ENCODE measurements at places on chromosomes 4 and X.

- DNase-seq: no peak
Measured at GRCh38 chr4:53804719-53805118, 213.4 kb upstream of the LNX1 start.

- DNase-seq: no peak
Measured at GRCh38 chr4:17854036-17854435, 43.3 kb downstream of the NCAPG start.

DNA sequence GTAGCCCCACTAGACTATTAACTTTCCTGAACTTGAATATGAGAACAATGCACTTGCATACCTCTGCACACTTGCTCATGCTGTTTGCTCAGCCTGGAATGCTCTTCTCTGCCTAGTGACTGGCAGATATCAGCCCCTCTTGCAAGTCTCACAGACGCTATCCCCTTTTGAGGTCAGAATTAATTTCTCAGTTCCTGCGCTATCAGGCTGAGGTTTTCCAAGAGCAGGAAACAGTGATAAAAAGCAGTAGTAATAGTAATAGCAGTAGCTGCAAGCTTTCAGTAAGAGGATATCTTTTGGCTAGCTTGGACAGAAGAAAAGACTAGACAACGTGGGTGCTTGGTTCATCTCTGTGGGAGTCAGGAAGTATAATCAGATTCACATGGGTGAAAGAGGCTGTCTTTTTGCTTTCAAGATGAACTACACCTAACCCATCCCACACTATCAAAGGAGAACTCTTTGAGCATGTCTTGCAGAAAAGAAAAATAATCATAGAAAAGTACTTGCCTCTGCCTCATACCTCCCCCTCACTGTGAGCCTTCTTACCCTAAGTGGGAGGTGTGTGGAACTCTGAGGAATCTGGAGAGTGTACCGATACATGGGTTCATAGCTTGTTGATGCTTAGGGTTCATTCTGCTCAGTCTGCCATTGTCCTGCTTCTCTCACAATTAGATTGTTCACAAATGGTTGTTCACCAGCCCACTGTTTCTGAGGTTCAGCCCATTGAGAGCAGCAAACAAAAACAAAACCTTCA, 11.3 kb upstream of the DRP2 start:
- DNase-seq: no peak

- no peak for DNase-seq
Measured at GRCh38 chr4:110202024-110202423, 3.6 kb upstream of the ELOVL6 start.

DNA sequence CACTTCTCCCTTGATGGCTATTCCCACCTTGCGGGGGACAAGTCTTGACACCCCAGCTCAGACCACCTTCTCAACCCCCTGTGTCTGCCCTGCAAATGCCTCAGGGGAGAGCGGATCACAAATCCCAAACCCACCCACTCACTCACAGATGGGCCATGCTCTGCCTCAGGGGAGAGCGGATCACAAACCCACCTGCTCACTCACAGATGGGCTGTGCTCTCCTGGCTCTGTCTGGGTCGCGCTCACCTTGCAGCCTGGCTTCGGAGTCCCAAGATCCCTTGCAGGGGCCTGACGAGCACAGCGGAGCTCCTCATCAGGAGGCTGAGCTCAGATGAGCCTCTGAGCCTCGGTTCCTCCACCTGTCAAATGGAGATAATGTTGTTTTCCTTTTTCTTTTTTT, 38.6 kb downstream of the HTRA3 start:
- no peak for DNase-seq

DNA sequence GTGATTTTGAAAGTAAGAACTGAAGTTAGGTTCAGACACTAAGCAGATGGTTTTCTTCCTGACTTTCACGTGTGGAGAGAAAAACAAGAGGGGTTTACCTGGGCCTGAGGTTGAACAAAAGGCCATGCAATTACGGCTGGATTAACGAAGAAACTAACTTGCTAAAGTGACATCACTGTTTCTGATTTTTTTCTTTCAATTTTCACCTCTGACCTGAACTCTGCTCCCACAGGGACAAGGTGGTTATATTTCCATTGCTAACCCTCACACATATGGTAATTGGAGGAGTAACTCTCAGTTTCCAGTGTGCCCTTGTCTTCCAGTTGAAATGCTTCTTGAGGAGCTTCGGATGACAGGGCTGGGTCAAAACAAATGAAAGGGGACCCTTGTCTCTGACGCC, 38.0 kb downstream of the MSN start:
- no peak for DNase-seq

GRCh38 chrX:148203531-148203930, 222.4 kb downstream of the FMR1NB start:
- no peak for DNase-seq

- DNase-seq: peak; percentile 24
Measured at GRCh38 chr4:9691238-9692065, 90.0 kb upstream of the DRD5 start.

DNA sequence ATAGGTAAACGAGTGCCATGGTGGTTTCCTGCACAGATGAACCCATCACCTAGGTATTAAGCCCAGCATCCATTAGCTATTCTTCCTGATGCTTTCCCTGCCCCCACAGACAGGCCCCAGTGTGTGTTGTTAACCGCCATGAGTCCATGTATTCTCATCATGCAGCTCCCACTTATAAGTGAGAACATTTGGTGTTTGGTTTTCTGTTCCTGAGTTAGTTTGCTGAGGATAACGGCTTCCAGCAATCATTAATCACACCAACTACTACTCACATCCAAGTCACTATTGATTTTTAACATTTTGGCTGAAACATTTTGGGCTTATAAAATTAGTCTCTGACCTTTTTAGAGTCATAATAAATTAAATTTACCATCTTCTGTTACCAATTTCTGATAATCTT, 205.3 kb downstream of the SPOCK3 start:
- no peak for DNase-seq

DNA sequence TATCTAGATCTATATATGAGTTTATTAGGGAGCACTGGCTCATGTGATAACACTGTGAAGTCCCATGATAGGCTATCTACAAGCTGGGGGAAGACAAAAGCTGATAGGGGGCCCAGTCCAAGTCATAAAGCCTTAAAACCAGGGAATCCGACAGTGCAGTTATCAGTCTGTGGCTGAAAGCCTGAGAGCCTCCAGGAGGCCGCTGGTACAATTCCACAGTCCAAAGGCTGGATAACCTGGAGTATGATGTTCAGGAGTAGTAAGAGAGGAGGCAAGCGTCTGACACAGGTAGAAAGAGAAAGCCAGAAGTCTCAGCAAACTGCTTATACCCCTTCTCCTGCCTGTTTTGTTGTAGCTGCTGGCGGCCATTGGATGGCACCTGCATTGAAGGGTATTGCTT, 177.6 kb upstream of the SPRY1 start:
- DNase-seq: no peak

DNA sequence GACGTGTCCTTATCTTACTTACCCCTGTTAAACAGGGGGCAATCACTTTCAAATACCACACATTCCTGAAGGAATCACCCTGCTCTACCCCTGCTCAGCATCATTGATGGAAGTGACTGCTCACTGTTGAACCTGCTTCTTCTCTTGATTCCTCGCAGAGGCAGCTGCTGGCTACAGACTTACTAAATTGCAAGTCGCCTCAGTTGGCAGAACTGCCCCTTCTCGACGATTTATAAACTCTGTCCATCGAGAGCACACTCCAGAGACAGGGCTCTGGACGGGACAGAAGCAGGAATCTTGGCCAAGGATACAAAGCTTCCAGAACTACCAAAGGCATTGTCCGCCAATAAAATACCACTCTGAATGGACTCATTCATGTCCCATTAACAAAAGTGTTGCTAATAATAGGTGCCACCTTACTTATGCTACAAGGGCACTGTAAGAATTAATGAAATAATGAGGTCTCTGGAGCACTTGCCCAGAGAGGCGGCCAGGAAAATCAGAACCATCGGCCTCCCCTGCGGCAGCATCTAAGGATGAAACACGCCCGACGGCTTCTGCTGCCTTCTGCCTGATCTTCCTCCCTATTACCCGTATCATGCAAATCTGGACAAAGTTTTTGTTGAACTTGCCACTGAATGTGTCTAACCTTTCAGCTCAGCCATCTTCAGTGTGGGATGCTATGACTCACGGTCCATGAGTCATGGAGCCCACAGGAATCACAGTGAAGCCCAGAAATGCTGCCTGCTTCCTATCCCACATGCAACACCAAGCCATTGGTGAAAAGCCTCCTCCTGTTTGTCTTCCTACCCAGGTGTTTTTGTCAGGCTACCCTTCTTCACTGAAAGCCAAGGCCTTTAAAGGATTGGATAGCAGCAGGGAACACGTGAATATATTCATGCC, 164.9 kb downstream of the MAML3 start:
- DNase-seq: peak; percentile 65

GRCh38 chr4:150875367-150875766, 139.7 kb downstream of the LRBA start:
- no peak for DNase-seq

DNA sequence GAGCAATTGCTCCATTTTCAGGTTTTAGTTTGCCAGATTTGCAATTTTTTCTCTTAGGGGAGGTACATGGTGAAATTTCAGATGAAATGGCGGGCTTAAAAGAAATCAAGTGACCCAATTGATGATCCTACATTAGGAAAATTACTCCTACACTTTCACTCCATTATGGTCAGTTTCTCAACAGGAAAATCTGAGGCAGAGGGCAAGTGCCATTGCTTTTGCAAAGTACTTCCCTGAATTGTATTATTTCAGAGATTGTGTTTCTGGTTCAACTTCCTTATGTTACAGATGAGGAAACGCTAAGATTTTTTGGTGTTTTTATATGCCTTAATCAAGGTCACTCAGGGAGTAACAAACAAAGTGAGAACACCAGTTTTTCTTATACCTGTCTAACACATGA, 302.2 kb downstream of the ARAP2 start:
- DNase-seq: no peak

DNA sequence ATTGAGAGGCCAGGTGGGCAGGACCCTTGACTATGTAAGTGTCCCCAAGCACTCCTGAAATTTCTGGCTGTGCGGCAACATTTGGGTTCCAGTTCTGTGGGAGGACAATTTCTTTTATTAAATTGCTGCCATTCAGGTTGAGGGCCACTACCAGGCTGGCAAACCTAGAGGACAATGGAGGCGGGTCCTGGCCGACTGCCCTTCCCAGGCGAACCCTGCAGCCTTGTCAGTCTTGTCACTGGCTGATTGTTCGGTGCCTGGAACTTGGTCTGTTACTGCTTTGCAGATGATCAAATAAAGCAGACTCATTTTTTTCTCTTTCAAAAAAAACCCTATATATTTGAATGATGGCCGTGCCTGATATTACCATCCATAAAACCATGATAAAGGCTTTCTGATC, 6.6 kb upstream of the TMEM128 start:
- DNase-seq: no peak

- no peak for DNase-seq
Measured at GRCh38 chrX:17596061-17596460, 141.2 kb upstream of the SCML1 start.

GRCh38 chr4:11428231-11428898, at the start of gene HS3ST1:
HS3ST1 (minus strand) TSS chr4:11428894; CDS start chr4:11400005, 28,889 bp downstream.
- no peak for DNase-seq

- no peak for DNase-seq
Measured at GRCh38 chr4:3391422-3391821, 50.3 kb upstream of the HGFAC start.

DNA sequence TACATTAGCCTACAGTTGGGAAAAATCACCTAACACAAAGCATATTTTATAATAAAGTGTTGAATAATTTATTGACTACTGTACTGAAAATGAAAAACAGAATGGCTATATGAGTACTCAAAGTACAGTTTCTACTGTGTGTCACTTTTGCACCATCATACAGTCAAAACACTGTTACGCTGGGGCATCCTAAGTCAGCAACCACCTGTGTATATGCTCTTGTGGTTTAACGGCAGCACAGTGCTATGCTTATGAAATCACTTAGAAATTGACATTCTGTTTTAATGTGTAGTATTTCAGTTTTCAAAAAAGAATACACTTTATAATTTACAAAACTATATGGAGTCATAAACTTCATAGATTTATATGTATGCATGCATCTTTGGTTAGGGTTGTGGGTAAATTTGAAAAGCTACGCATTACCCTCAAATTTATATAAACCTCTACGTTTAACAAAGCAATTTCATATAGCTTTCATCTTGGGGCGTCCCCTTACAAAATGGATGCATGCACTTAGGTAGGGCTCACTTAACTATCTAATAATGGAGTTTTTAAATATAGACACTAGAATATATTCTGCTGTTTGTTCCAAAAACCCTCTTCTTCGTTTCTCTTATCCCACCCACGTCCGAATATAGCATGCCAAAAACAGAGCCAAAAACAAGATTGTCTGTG, 690 bp upstream of the NEIL3 start:
- DNase-seq: no peak

GRCh38 chr4:2363056-2363721, 55.3 kb downstream of the ZFYVE28 start:
- DNase-seq: no peak

GRCh38 chrX:140064993-140065392, 99.7 kb upstream of the CXorf66 start:
- no peak for DNase-seq

All from BJ (cell line).